ENCODE measurements at places on chromosomes 2 and 18.
A peak's percentile ranks its signal among the peaks of the same experiment; 100 is the strongest.

GRCh38 chr2:170716851-170717598 is 1.9 kb downstream of the SP5 start:
- DNase-seq, result no peak

- peak; percentile 18 for DNase-seq
These were observed 127.6 kb upstream of the SPOPL start for GRCh38 chr2:138373993-138374408.

DNA sequence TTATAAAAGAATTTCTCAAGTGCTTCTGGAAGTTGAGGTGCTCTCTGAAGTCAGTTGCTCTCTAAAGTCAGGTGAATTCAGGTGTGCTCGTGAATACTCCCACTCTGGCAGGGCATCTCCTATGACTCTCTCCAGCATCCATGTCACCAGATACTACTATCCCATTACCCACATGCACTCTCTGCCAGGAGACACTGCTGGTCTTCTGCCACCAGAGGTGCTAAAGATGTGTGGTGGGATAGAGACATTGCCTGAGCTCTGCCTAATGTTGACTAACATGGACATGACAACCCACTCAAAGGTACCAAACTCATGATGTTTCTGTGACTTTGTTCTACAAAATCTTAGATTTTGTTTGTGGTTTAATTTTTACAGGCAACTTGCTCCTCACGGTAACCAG is 106.4 kb upstream of the HNRNPA3 start:
- DNase-seq, result peak; percentile 40

DNA sequence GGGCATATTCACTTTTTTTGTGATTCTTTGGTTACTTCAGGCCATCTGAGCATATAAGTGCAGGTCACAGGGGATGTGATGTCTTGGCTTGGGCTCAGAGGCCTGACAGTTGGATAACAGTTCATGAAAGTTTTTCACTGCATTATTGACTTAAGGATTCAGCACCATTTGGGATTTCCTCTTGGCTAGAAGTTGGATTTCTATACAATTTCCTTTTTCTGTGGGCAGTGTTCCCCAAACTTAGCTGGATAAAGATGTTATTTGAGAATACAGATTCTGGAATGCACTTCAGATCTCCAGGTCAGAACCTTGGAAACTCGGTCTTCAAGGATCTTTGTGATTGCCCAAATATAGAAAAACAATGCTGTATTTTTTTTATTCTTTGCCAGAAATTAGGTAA is 78.0 kb downstream of the GALNT3 start:
- DNase-seq, result no peak

- DNase-seq, result no peak
These were observed 296.9 kb upstream of the NCKAP5 start for GRCh38 chr2:133865141-133865540.

DNA sequence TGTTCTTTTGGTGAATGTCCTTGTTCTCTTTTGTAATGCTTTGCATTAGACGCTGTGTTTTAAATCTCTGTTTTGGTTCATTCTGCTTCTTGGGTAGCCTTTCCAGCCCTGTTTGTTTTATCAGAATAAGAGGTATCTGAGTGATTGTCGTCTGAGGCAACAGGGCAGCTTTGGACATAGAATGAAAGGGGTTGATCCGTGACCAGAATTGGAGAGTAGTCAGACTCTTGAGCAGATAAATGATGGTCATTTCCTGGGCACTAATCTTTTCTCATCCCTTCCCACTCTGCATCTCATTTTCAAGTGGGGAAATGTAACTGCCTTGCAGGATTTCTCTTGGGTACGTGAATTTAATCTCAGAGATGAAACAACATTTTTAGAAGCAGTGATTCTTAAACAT is 61.4 kb downstream of the TAF4B start:
- DNase-seq, result no peak

DNA sequence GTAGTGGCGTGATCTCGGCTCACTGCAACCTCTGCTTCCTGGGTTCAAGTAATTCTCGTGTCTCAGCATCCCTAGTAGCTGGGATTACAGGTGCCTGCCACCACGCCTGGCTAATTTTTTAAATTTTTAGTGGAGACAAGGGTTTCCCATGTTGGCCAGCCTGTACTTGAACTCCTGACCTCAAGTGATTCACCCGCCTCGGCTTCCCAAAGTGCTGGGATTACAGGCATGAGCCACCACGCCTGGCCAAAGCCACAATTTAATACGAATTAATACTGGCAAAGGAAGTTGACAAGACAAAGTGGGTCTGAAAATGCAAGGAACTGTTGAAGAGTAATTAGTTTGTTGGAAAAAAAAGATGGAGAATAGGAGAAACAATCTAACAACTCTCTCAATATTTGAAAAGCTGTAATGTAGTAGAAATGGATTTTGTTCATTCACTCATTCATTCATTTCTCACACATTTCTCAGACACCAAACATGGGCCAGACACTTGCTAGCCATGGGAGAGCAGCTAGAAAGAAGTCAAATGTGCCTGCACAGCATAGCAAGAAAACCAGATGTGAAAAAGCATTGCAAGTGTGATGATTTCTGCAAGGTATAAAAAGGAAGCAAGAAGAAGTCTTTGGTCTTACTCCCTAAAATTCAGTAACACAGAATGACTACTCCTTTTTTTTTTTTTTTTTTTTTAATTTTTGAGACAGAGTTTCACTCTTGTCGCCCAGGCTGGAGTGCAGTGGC is 39.4 kb upstream of the ATL2 start:
- no peak for DNase-seq

Data from HEK293T (cell line).